Hepatic stellate cell (primary cell): ENCODE measurements at places on chromosomes 6 and 20.

- no peak for DNase-seq
These were observed 247.6 kb downstream of the ARID1B start for GRCh38 chr6:157024745-157025144.

GRCh38 chr20:63980317-63980805 is 571 bp upstream of the PRPF6 start:
- no peak for DNase-seq

DNA sequence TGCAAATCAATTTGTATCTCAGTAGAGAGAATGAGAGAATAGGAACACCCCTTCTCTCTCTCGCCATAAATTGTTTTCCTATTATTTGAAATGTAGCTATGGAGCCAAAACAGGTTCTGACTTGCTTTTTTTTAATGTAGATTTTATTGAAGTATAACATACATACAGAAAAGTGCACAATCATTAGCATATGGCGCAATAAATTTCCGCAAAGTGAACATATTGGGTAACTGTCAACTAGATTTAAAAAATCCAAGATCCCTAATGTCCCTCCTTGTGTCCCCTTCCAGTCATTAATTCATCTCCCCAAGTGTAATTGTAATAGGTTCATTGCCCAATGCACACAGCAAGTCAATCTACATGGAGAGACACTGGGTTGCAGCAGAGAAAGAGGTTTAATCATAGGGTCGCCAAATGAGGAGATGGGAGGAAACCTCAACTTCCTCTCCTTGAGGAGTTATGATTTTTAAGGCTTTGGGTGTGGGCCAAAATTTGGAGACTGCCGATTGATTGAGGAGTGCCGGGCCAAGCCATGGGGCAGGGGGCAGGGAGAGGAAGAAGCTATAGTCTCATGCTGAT is 43.3 kb upstream of the TGM3 start:
- DNase-seq: no peak

DNA sequence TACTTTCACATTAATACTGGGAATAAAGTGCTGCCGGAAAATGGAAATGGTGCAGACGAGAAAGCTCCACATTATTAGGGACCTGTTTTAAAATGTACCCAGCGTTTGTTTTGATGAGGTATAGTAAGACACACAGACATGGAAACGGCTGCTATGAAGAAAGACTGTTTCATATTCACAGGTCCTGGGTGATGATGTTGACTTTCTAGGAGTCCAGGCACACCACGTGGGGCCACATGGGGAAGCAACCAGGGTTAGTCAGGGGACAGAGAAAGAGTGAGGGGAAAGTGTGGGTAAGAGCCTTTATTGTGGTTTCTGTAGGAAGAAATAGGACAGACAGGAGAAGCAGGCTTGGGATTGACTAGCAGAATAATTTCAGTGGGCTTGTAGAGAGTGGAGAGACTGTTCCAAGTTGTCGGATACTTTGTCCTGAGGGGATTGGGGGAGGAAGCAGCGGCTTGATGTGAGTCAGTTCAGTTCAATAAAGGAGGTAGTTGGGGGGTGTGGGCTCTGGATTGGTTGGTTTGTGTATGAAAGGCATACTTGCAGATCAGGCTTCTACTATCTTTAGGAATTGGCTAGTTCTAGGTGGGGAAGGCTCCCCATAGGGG is 112.0 kb upstream of the MCHR2 start:
- no peak for DNase-seq

GRCh38 chr20:3406481-3407039 is 909 bp downstream of the DNAAF9 start:
- DNase-seq: no peak

GRCh38 chr6:158939255-158940159 is 60.5 kb downstream of the RSPH3 start:
- DNase-seq: peak; percentile 20

DNA sequence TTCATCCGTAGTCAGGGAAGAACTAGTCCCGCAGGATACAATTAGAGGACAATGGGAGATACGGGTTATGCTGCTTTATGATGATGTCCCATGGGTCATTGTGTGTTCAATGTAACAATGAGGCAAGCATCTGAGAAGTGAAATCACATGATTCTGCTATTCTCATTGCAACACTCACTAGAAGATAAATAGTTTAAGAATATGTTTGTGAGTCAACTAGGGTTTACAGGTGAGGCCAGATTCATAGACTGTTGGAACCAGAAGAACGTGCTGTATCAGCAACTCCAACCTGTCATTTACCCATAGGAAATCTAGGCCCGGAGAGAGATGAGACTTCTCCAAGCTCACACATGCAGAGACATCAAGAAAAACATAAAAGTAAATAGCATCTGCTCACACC is 80.8 kb downstream of the SCML4 start:
- DNase-seq: no peak

- DNase-seq: no peak
These were observed 304.4 kb upstream of the PLCB4 start for GRCh38 chr20:8764344-8764962.
